Stomach (tissue), 19 donors: ENCODE measurements at places on chromosomes 11 and 22. TPM values are rescaled to one million over a fixed set of nuclear protein-coding genes. Genes with fewer than 3 reads are reported as not detected.

DNA sequence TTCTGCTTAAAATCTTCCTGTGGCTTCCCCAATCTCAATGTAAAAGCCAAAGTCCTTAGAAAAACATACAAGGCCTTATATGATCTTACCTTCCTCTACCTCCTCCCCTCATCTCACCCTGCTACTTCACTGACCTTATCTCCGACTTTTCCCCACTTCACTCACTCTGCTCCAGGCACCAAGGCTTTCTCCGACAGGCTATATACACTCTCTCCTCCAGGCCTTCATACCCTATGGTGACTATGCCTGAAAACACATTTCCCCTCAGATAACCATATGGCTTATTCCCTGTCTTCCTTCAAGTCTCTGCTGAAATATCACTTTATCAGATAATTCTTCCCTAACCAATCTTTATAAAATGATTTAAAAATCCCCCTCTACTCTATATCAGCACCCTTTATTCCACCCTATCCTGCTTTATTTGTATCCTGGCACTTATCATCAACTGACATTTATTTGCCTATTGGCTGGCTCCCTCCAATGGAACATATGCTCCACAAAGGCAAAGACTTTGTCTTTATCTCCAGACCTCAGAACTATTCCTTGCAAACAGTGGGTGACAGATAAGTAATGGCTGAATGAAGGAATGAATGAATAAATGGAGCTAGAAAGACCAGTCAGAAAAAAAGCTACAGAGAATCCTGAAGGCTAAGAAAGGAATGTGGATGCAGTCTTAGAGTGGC is 52.7 kb downstream of the PAK1 start:
- DNase-seq = no peak

GRCh38 chr11:121657146-121657545 is 204.4 kb upstream of the SORL1-AS1 start:
- peak; percentile 20 for DNase-seq

DNA sequence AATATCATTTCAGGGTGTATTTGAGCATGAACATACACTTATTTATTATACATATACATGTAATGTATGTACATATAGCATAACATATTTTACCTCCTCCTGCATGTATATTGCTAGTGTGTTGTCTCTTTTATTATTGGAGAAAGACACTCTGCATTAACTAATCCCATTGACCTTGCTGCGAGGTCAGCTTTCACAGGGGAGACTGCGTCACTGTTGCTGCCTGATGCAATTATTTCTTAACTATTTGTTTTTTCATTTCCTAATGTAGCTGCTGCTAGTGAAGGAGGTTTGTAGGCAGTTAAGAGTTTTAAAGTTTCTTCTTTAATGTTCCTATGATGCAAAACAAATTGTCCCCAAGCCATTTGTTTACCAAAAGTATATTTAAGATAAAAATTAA is 185.4 kb upstream of the CNTN5 start:
- no peak for DNase-seq

GRCh38 chr11:40204228-40204627 is 1255.2 kb downstream of the LRRC4C start:
- DNase-seq = no peak

DNA sequence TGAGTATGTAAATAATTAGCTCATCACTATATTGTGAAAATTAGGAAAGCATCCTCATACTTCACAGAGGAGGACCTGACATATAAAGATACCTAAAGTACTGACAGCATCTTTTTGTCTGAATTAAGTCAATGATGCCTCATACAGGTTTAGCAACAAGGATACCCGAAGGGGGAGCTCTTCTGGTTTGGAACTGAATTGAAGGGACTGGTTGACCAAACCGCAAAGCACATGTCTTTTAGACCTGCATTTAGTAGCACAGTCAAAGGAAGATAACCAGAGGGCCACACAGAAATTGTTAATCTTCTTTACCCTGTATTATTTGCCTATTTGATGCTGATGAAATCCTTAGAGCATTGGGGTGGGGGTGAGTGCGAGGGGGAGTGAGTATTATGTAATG is 12.9 kb upstream of the WT1 start:
- peak; percentile 16 for DNase-seq

GRCh38 chr11:85774256-85775101 is 36.5 kb downstream of the SYTL2 start:
- DNase-seq = no peak

GRCh38 chr22:19843857-19844376 is 10.8 kb downstream of the GNB1L start:
- DNase-seq = no peak

DNA sequence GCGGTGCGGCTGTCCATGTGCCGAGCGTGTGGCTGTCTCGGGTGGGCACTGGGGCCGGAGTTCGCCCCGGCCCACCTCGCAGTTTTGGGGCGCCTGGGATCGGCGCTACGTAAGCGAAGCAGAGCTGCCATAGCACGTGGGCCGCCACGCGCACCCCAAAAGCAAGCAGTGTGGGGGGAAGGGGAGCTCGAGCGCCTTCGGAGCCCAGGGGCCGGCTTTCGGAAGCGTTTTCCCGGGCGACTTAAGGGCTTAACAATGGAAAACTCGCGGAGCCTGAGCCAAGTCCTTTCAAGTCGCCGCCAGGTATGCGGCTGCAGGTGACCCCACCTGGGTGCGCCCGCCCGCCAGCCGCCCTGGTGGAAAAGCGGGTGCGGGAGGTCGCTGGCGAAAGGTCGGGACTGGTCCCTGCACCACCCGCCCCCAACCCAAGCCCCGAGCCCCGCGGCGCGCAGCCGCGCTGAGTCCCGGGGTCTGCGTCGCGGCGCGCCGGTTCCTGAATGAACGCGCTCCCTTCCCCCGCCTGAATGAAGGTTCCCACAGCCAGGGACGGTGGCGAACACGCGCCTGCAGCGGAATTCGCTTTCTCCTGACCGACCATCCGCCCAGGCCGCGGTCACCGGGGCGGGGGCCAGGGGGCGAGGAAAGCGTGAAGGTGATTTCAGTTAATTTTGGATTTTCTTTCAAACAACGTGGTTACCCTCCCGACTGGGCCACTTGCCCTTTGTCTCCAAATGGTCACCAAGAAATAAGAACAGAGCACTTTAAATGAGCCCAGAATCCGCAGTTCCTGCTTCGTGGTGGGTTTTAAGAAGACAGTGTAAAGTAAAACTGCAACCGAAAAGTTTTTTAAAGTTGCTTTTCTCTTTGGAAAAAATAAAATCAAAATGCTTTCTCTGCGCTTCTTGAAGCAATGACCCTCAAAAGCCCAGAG is 2.8 kb upstream of the CCND1 start:
- peak; percentile 77 for DNase-seq

DNA sequence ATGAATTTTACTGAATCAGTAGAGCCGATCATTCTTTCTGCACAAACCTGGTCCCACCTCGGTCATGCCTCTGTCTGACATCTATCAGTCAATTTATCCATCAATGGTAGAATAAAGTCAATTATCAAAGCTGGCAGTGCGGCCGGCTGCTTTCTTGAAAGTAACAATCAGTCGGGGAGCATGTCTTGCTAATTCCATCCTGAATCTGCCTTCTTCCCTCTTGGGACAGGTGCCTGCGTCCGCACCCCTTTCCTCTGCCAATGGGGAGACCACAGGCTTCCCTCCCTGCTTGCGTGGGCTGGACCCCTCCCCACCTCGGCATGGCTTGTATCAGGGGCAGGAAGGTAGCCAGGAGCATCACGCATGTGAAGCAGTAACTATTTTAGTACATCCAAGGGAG is 962.9 kb downstream of the BRD1 start:
- no peak for DNase-seq

DNA sequence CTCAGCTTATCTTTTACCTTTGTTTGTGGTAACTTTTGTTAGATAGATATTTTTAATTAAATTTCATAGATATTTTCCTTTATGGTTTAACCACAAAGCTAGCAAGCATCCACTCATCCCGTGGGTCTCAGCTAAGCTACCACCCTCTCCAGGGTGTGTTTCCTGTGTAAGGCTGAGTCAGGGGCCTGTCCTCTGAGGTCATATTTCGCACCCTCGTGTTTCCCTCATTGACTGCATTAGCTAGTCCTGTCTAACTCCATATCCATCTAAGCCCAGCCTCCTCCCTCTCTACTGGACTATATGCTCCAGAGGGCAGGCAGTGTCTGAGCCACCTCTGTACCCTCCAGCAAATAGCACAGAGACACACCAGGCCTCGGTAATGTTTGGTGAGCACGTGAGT is 16.7 kb downstream of the XRRA1 start:
- no peak for DNase-seq

GRCh38 chr11:36748836-36749235 is 150.8 kb upstream of the RAG2 start:
- no peak for DNase-seq

- DNase-seq = no peak
Measured at GRCh38 chr22:39894554-39895092, 1.1 kb upstream of the ENTHD1 start.

DNA sequence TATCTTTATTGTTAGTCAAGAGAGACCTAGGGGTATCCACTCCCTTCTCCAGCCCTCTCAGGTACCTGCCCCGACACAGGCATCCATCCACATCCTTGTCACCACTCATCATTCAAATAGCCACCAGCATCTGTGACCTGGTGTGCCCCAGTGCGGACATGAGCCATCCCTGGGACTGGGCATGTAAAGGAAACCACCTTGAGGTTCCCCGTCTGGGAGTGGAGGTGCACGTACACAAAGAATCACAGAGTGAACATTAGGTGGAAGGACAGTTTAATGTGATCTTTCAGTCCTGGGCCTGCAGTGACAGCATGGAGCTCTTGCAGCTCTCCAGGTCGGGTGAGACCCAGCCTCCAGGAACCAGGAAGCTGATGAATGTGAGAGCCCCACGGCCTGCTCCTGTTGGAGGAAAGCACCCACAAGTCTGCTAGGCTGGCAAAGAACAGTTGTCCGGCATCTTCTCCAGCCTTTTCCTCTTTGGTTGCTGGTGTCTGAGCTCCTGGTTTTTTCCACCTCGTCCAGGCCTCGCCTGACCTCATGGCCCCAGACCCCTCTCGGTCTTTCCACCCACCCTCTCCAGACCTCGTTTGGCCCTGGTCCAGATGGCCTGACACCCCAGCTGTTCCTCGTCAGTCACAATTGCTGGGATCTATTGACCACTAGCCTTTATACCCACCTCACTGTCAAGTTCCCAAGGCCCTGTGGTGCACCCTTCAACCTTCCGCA is 16.5 kb downstream of the PSMD13 start:
- DNase-seq = no peak

- DNase-seq = no peak
Measured at GRCh38 chr11:47137476-47137875, 39.2 kb downstream of the ARFGAP2 start.

GRCh38 chr11:82969811-82970210 is 68.3 kb downstream of the DDIAS start:
- no peak for DNase-seq

- peak; percentile 68 for DNase-seq
Measured at GRCh38 chr11:134224710-134225664, 516 bp downstream of the VPS26B start.

DNA sequence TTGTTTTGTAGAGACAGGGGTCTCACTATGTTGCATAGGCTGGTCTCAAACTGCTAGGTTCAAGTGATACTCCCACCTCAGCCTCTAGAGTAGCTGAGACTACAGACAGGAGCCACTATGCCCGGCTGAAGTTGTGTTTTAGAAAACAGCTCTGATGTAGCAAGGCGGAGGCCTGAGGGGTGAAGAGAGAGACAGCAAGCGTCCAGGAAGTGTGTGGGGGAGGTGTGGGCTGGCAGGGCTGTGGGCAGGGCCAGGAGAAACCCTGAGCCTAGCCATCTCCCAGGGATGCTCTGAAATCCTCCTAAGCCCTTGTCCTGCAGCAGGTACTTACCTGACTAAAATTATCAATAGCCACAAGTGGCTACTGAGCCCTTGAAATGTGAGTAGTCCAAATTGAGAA is 16.1 kb upstream of the RPS3 start:
- peak; percentile 42 for DNase-seq

- DNase-seq = no peak
Measured at GRCh38 chr11:80122211-80122610, 681.4 kb upstream of the TENM4 start.

GRCh38 chr11:17859552-17859951 is 125.0 kb downstream of the KCNC1 start:
- no peak for DNase-seq

DNA sequence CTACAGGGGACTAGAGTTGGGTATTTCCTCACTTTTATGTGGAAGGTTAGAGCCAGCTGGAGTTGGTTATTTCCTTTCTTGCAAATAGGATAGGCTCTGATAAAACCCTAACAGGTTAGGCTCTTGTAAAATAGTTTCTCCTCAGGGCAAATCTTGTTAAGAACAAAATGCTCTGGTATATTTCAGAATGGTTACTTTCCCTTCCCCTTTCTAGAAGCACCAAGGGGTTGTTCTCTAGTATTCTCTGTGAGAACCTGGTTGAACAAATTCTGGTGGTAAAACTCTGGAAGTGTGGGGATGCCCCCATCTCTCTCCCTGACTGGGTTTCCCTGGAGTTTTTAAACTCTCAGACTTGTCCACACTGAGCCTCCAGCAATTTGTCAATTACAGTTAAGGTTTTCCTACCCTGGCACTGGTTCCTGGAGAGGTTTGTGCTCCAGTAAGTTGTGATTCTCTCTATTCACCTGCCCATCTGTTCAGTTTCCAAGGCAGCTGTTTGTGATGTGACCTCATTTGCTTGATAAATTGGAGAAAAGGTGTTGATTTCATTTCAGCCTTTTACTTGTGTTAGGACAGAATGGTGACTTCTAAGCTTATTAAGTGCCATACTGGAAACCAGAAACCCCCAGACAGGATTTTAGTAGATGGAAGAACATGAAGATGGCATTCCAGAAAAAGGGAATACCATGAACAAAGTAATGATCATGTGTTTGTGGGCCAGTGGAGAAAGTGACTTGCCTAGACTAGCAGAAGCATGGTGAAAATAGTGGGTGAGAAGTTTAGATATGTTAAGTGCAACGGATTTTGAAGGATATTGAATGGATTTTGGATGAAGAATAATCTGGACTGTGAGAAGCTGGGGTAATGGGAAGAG is 64.6 kb downstream of the EXT2 start:
- DNase-seq = no peak

- no peak for DNase-seq
Measured at GRCh38 chr11:70627219-70627618, 228.9 kb downstream of the CTTN start.

- no peak for DNase-seq
Measured at GRCh38 chr22:34281738-34282137, 361.5 kb upstream of the LARGE1 start.

The MYRF gene
- 287 TPM for total RNA-seq

The F2 gene
- total RNA-seq = not detected

The EI24 gene
- total RNA-seq = 137 TPM

The STK33 gene
- 17.9 TPM for total RNA-seq

The SOX6 gene
- 5.8 TPM for total RNA-seq

The FGF4 gene
- not detected for total RNA-seq

The OR52H1 gene
- total RNA-seq = 1.3 TPM

The CYTH4 gene
- total RNA-seq = 4.2 TPM

The PIWIL4 gene
- 1.3 TPM for total RNA-seq

The RAB3IL1 gene
- 0.58 TPM for total RNA-seq

The NFRKB gene
- 21.7 TPM for total RNA-seq

The NELL1 gene
- 15.4 TPM for total RNA-seq

The MYO18B gene
- 1.4 TPM for total RNA-seq

The TRPC6 gene
- total RNA-seq = 12.6 TPM

The HEPN1 gene
- not detected for total RNA-seq

The IL10RA gene
- total RNA-seq = 26.9 TPM

The DGCR6L gene
- total RNA-seq = 46.1 TPM

The P4HA3 gene
- not detected for total RNA-seq

The FOLR1 gene
- total RNA-seq = not detected
